ENCODE measurements at places on chromosomes 7 and 10.
A peak's percentile ranks its signal among the peaks of the same experiment; 100 is the strongest.

DNA sequence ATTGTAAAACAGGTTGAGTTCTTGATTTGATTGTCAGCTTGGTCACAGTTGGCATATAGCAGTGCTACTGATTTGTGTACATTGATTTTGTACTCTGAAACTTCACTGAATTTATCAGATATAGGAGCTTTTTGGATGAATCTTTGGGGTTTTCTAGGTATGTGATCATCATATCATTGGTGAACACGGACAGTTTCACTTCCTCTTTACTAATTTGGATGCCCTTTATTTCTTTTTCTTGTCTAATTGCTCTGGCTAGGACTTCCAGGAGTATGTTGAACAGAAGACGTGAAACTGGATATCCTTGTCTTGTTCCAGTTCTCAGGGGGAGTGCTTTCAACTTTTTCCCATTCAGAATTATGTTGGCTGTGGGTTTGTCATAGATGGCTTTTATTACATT lies 86.9 kb downstream of the EXOC4 start:
- no peak for ATAC-seq

- ATAC-seq, result no peak
Observed at GRCh38 chr7:3028071-3028757, 15.5 kb downstream of the CARD11 start.

GRCh38 chr10:27138277-27138676 lies 15.9 kb downstream of the YME1L1 start:
- no peak for ATAC-seq

DNA sequence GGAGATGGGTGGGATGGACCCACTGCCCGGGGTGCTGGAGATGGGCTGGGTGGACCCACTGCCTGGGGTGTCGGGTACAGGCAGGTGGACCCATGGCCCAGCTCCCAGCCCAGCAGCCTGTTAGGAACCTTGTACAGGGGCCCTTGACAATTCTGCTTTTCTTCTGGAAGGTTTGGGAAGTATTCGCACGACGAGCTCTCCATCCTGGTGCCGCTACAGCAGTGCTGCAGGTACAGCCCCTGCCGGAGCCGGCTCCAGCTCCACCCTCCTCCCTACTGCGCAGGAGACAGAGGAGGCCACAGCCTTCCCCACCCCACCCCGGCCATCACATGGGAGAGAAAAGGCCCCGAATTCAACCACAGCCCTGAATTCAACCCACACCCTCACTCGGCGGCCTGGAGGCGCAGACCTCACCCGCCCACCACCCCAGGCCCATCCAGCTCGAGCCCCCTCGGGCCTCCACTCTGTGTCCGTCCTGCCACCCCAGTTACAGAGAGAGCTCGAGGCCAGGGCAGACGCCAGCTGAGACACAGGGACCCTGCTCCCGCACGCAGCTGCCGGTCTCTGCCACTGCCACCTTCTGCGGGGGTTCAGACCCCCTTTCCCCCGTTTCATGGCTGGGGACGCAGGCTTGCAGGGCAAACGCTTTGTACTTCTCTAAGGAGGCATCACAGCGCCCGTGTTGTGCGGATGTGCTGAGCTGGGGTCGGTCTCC lies 31.3 kb upstream of the FOXL3 start:
- ATAC-seq, result no peak

DNA sequence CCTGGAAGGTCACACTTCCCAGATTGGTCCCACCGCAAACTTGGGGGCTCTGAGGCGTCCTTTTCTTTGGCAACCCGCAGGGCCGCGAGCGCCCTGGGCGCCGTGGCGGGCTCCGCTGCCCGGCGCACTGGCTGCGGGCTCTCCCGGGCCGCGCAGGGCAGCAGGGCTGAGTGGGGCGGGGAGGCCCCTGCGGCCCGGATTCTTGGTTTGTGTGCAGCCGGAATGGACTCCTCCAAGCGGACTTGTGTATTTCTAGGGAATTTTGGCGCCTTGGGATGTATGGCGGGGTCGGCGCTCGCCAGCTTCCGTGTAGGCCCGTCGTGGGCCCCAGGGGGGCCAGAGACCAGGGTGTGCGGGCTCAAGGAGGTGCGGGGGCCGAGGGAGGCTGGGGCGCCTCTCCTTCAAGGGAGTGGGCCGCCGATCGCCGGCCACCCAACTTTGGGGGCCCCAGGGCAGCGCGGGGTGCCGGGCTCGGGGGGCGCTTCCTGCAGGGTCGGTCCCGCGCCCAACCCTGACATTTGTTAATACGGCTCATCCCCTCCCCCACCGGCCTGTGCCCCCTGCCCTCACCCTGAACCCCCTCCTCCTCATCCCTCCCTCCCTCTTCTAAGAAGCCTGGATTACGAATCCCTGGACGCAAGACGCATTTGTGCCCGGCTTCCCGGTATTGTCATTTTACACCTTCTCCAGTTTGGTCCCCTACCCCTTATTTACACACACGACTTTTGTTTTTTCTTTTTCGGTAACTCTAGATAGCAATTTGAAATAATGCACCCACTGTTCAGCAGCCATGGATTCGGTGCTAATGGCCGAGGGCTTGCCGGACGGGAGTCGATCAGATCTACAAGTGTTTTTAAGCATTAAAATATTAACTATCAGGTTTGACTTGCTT lies 2.5 kb downstream of the TCF7L2 start:
- peak; percentile 13 for ATAC-seq

DNA sequence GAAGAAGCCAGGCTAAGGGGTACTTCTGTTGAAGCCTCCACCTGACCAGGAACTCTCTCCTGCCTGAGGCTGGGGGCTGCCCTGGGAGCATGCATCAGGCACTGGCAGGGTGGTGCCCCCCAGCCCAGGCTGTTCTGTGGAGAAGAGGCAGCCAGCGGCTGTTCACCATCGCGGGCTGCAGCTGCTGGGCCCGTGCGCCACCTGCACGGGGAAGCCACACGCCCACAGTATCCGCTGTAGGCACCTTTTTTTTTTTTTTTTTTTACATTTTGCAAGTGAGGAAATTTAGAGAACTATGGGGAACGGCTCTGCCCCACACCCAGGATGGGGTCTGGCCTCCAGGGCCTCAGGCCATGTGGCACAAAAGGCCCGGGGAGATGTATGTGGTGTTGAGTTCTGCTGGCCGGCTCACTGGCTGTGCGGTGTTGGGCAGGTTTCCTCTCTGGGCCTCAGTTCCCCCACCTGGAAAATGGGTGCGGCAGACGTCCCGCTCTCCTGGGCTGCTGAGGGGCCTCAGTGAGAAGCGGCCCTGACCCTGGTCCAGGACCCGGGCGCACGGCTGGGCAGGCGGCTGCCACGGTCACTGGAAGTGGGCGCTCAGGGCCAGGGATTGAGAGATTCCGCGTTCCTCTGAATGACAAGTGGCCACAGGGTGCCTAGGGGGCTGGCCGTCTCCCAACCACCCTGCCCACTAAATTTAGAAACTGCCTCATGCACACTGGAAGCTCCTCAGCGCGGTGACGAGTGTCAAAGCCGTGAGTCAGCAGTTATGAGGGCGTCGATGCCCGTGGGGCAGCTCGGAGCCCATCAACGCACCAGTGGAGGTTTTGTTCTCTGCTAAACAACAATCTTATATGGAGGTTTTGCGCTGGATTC lies 8.8 kb upstream of the INTS1 start:
- ATAC-seq, result peak; percentile 75

GRCh38 chr7:129108581-129108980 lies 35.9 kb upstream of the TSPAN33 start:
- no peak for ATAC-seq

DNA sequence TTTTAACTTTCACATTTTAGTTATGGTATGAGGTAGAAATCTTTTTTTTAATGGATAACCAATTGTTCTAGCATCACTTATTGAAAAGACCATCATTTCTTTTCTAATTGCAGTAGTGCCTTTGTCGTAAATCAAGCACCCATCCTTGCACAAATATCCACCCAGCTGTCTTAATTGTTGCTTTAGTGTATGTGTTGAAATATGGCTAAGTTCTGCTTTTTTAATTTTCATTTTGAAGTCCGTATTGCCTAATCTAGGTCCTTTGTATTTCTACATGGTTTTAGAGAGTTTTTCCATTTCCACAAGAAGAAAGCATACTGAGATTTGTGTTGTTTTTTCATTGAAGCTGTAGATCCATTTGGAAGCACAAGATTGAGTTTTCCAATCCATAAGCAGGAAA lies 259.6 kb upstream of the SEMA3E start:
- ATAC-seq, result no peak

GRCh38 chr10:87850742-87851205 lies 12.6 kb downstream of the KLLN start:
- ATAC-seq, result peak; percentile 71

DNA sequence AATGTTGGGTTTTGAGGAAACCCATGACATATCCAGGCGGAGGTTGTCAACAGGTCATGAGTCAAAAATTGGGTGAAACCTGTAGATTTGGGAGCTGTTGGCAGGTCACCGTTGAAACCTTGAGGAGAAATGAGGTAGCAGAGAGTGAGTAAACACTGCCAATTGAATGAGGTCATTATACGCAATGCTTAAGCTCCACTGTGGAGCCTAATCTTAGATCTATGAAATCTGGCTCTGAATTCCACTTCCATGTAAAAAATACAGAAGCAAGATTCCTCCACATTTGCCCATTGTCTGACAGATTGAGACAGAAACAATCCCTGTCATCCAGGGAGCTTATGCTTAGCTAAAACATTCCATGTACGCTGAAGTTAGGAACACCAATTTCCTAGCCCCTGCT lies 76.0 kb upstream of the IL6 start:
- ATAC-seq, result no peak

DNA sequence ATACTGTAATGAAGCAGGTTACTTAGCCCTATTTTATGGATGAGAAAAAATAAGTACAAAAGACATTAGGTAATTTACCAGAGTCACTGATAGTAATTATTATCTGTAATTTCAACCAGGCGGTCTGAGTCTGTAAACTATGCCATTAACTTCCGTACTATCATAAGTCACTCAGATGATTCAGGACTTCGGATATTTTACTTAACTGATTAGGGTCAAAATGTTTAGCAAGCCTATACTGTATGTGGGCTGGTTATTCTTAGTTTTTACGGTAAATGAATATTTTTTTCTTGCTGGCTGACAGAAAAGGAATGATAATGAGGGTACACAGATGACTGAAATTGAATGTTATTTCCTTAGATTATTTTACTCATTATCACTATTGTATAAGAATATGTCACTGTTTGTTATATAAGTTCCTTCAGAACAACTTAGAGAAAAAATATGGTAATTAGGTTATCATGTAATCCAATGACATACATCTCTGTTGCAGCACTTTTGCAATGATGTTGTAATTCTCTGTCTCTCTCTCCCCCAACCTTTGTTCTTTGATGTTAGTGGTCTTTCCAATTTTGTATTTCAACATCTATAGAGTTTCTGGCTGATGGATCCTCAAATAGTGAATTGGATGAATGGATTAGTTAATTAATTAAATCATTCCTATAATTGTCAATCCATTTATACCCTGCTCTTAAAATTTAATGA lies 165.6 kb downstream of the ZEB1 start:
- ATAC-seq, result no peak

DNA sequence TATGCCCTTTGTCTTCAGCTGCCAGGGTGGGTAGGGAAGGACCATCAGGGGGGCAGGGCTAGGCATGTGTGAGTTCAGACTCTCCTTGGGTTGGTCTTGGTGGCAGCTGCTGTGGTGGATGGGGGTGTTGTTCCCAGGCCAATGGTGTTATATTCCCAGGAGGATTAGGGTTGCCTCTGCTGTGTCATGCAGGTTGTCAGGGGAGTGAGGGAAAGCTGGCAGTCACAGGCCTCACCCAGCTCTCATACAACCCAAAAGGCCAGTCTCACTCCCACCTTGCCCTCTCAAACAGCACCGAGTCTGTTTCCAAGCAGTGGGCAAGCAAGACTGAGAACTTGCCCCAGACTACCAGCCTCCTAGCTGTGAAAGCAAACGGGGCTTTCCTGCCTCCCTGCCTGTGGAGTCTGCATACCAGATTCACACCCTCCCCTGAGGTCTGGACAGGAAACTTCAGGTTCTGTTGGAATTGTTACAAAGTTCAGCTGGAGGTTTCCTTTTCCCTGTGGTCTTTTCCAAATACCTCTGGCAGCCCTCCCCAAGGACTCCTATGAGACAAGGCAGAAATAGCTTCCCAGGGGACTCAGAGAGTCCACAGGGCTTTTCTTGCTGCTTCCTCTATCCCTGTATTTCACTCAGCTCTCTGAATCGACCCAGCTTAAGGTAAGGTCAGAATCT lies 1.4 kb downstream of the HYAL4 start:
- ATAC-seq, result no peak
